Activated CD4-positive, alpha-beta T cell treated with anti-CD3 and anti-CD28 coated beads, Interleukin-2, amount 50 U/mL, for 4 hours (primary cell): ENCODE measurements at places on chromosomes 1 and 21.
A peak's percentile ranks its signal among the peaks of the same experiment; 100 is the strongest.

DNA sequence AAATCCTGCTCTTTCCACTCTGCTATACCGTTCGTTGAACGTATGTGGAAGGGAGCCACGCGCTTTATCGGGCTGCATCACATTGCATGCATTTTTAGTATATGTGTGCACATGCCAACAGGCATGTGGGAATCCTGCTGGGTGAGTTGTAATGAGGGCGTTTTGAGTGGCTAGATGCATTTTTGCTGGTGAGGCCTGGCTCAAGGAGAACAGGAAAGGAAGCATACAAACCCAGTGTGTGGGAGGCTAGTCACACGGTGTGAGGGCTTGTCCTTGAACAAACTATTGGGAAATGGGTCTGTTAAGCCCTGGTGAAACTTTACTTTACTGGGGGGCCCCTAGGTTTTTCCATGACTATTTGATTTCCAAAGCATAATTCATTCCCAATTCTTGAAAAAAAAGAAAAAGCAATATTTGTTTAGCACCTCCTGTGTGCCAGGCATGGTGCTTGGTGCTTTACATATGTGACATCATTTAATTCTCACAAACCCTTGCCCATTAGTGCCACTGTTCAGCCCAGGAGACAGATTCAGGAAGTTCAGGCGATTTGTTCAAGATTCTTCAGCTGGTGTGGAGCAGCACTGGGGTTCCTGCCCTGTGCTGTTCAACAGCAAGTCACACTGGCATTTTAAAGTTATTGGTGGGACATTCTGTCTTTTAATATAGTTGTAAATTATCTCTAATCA lies 25.6 kb upstream of the JUN start:
- no peak for DNase-seq

GRCh38 chr1:153510984-153511410 lies 24.8 kb downstream of the S100A6 start:
- peak; percentile 76 for DNase-seq

DNA sequence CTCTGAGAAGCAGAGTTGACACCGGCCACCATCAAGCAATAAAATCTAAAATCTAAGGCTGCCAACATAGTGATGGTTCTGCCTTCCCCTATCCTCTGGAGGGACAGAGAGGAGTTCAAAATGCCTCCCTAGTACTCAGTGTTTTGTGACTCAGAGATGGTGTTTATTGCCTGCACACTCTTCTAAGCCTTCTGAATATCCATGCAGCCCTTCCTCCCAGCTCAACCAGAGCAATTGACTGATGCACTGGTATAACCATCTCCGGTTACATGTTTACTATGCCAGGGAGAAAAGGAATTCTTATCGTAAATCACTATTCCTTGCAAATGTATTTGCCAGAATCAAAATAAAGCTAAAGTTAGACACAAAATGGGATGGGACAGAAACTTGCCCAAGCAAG lies 132.9 kb upstream of the RAB4A start:
- DNase-seq = no peak

DNA sequence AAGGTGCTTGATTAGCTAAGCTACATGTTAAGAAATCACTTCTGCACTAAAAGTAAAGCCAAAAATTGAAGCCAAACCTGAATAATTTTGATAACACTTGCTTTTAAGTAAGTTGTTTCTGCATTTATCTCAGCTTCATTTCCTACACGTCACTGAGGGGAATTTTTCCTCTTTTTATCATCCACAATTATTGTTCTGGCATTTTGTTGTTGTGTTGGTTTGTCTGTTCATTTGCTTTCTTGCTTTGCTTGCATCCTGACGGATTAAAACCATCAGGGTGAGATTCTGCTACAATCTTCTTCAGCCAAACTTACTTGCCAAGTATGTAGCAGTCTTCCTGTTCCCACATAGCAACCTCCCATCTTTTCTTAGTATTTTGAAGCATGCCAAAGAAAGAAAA lies 18.0 kb upstream of the EEIG2 start:
- DNase-seq = no peak

DNA sequence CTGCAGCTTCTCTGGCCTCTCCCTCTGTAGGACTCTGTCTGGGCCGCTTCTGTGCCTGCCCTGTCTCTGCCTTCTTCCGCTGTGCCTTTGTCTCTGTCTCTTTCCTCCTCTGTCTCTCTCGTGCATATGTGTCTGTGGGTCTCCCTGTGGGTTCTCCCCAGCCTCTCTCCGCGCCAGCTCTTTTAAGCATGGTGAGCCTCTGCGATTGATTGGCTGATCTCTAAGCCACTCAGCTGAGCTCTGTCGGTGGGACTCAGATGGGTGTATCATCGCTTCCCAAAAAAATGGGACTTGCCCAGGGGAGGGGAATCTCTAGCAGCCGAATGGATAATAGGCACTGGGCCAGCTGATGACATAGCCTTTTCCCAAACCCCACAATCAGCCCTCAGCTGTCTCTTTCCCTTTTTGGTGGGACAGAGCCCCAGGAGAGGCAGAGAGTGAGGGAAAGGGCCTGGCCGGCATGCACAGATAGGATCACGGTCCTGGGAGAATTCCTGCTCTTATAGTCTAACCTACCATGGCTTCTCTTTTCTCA lies at the start of gene ADAMTS4:
ADAMTS4 (minus strand) TSS at position 158 of the 535 bp plus-strand sequence. CDS start 427 bp downstream, outside the sequence.
- DNase-seq = no peak

- DNase-seq = no peak
Observed at GRCh38 chr1:10108134-10108663, 75.4 kb downstream of the UBE4B start.

DNA sequence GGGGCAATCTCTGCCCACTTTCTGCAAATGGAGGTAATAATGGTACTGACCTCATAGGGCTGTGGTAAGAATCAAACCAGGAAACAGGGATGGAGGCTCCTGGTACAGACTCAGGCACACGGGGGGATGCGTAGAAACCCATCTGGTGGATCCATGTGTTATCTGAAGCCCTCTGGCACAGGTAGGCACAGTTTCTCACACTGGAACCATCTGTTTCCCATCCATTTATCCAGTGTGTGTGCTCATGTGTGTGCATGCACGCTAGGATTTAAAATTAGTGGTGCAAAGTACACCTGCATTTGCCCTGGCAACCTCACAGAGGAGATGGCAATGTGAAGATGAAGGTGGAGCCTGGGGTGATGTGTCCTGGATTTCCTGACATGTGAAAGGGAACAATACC lies 103.3 kb downstream of the RAVER2 start:
- no peak for DNase-seq

GRCh38 chr1:23083714-23084480 lies 64.6 kb downstream of the KDM1A start:
- DNase-seq = no peak
